ENCODE measurements at places on chromosomes 16 and 17. TPM values are rescaled to one million over a fixed set of nuclear protein-coding genes. Genes with fewer than 3 reads are reported as not detected.

Gene TLCD1
- not detected for polyA plus RNA-seq

Gene PPM1E
- polyA plus RNA-seq: not detected

Gene KRTAP2-2
- polyA plus RNA-seq: not detected

Gene TRPV2
- polyA plus RNA-seq: 127 TPM

Gene MPV17L
- polyA plus RNA-seq: not detected

Gene KRTAP4-8
- not detected for polyA plus RNA-seq

Gene NOL11
- 38.4 TPM for polyA plus RNA-seq

Gene KRT36
- not detected for polyA plus RNA-seq
